ENCODE measurements at places on chromosomes 6 and 20. TPM values are rescaled to one million over a fixed set of nuclear protein-coding genes. Genes with fewer than 3 reads are reported as not detected.

Gene CLDN20
- not detected for total RNA-seq

Gene MDFI
- total RNA-seq, result 45.8 TPM

Gene MDN1
- 39.6 TPM for total RNA-seq

Gene CNPY3
- 53.1 TPM for total RNA-seq

Gene RBPJL
- not detected for total RNA-seq

Gene KCNK17
- not detected for total RNA-seq

Gene BFSP1
- 3.7 TPM for total RNA-seq

DNA sequence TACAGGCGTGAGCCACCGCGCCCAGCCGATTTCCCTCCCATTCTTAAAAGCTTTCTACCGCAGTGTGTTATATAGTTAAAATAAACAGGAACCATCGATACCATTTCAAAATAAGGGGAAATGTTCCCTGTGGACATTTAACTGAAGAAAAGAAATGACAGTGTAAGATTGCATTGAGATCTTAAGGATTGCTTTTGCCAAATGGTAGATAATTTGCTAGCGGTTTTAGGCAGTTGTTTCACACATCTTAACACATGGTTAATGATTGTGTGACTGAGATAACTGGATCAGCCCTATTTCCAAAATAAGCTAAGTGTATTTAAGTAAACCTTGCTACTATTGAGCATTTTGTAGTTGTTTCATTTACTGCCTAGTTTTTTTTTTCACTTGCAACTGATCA is 15.6 kb downstream of the STX16 start:
- H3K4me3 ChIP-seq, result no peak overlapping the region
- no peaks in the 10 kb centered on the region for H3K27me3 ChIP-seq
- H3K36me3 ChIP-seq, result peaks cover 12% of the 10 kb centered on the region
- no peak for DNase-seq

DNA sequence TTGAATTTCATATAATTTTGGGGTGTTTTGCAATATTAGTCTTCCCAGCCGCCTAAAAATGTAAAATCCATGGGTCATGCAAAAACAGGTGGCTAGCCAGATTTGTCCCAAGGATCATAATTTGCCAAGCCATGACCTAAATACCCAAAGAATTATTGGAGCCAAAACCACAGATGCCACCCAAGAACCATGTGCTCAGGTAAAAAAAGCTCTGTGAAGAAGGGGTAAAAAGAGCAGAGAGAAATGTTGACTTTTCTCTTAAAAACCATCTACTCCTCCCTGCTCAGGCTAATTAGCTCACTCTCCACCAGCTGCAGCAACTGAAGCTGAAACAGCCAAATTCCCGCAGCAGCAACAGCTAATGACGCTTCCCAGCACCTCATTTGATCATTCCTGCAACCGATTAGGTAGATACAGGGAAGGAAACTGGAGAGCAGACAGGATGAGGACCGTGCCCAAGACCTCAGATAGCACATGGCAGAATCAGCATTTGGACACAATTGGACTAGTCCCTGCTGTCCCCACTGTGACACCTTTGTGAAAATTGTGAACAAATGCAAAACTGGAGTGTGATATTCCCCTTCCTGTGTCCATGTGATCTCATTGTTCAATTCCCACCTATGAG is 107.9 kb upstream of the NXT1 start:
- no peak for DNase-seq
- no peaks in the 10 kb centered on the region for H3K27me3 ChIP-seq
- H3K27ac ChIP-seq, result no peak overlapping the region
- H3K4me3 ChIP-seq, result no peak overlapping the region
- H3K36me3 ChIP-seq, result no peaks in the 10 kb centered on the region

DNA sequence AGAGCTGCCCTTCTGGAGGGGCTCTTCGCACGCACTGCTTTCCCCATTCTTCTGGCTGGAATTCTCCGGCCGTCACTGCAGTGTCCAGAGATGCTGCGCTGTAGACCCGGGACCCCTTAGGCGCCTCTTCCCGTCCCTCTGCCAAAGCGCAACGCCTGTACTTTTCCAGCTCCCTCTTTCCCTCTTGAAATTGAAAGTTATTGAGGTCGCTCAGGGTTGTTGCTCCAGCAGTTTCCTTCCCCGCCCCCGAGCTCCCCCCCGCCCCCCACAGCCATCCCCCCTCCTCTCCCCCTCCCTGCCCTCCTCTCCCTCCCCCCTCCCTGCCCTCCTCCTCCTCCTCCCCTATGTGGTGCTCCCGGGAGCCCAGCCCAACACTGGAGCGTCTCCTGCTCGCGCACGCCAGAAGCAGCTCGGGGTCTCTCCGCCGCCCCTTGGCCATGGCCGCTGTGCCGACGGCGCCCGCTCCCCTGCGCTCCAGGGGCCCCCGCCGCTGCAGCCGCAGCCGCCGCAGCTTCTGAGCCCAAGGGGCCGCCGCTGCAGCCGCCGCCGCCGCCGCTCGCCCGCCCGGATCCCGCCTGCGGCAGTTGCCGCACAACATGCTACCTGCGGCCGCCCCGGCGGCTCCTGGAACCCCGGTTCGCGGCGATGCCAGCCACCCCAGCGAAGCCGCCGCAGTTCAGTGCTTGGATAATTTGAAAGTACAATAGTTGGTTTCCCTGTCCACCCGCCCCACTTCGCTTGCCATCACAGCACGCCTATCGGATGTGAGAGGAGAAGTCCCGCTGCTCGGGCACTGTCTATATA is at the start of gene RSPO3:
TSS of gene RSPO3 (plus strand) at position 374 of the 804 bp plus-strand sequence. CDS start 522 bp downstream, outside the sequence.
- peak; percentile 66 for DNase-seq
- H3K36me3 ChIP-seq, result no peaks in the 10 kb centered on the region
- no peaks in the 10 kb centered on the region for H3K27me3 ChIP-seq
- H3K4me3 ChIP-seq, result peak within 1 kb of the TSS; percentile 59
- no peak within 1 kb of the TSS for H3K27ac ChIP-seq
- H3K4me1 ChIP-seq, result peaks cover 19% of the 10 kb centered on the region

DNA sequence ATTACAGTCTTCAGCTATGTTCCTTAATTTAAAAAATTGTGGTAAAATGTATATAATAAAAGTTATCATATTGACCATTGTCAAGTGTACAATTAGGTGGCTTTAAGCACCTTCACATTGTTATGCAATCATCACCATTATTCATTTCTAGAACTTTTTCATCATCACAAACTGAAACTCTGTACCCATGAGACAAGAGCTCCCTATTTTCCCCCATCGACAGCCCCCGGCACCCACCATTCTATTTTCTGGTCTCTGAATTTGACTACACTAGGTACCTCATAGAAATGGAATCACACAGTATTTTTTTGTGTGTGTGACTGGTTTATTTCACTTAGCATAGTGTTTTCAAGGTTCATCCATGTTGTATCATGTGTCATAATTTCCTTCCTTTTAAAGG is 39.7 kb upstream of the FYN start:
- H3K27me3 ChIP-seq, result no peaks in the 10 kb centered on the region
- H3K36me3 ChIP-seq, result no peaks in the 10 kb centered on the region
- H3K4me1 ChIP-seq, result no peaks in the 10 kb centered on the region
- no peak for DNase-seq
- no peak overlapping the region for H3K4me3 ChIP-seq

DNA sequence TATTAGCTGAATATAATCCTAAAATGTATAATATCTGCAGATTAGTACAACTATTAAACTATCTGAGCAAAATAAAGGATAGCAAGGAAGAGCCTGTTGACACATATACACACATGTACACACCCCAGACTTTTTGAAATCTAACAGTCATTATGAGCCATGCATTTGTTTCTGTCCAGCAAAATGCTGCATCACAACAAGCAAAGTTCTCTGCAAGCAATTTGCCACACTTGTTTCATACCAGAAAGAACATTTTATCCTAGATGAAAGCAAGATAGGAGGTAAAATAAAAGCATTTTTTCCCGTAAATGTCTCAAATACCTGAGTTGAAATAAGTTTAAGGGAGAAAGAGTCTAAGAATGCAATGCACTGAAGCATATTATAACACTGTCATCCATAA is 145.2 kb downstream of the COL21A1 start:
- no peak overlapping the region for H3K27ac ChIP-seq
- no peak overlapping the region for H3K4me3 ChIP-seq
- no peak for DNase-seq
- no peaks in the 10 kb centered on the region for H3K27me3 ChIP-seq
- H3K4me1 ChIP-seq, result peaks cover 3% of the 10 kb centered on the region

DNA sequence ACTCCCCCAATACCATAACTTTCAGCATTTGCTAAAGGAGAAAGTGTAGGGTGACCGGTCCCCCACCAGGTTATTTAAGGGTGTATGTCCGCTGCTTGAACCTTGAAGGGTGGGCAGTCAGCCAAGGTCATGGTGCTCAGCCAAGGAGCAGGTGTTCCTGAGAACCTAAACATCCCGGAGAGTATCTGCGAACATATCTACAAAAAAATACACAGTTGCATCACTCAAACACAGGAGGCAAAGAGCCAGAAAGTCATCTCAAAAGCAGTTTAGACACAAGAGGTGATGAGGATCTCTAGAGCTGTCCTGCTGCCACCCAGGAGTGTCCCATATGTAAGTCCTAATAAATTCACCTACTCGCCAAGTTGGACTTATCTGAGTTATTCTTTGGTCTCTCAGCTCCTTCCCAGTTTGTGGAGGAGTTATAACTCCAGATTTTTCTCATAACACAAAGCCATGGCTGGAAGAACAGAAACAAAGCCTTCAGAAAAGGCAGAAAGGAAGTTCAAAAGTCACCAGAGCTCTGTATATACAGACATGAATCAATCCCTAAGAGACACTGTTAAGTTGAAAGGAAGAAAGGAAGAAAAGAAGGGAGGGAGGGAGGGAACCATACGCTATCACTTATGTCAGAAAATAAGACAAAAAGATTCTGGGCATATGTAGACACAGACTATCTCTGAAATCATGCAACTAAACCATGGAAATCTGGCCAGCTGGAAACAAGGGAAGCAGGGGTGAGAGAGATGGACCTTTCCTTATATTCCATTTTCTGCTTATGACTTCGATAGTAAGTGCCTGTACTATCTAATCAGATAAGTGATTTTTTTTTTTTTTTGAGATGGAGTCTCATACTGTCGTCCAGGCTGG is 11.3 kb downstream of the MBOAT1 start:
- no peaks in the 10 kb centered on the region for H3K4me1 ChIP-seq
- H3K36me3 ChIP-seq, result no peaks in the 10 kb centered on the region
- no peak overlapping the region for H3K4me3 ChIP-seq
- H3K27me3 ChIP-seq, result no peaks in the 10 kb centered on the region
- H3K27ac ChIP-seq, result no peak overlapping the region

DNA sequence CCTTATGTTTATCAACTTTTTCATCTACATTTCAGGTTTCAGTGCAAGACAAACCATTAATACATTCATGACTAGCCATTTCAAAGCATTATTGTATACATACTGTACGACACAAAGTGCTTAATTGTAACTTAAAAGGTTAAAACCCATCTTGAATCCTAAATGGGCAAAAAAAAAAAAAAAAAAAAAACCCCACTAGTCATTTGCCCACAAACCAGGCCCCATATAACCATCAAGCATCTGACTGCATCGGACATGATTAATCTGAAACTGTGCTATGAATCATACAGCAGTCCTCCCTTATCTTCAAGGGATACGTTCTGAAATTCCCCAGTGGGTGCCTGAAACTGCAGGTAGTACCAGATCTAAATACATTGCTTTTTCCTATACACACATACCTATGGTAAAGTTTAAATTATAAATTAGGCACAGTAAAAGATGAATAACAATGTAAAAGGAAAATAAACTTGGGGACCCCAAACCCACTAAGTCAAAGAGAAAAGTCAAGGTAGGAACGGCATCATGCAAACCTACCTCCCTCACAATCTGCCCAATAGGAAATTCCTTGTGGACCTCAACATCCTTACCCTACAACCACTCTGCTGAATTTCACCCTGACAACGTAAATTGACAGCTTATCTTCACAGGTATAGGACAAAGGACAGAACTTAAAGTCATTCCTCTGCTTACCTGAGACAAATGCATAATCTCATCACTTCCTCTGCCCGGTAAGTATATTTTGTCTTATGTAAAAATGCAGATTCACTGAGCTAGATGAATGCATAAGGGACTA is 14.3 kb downstream of the B4GALT5 start:
- H3K27me3 ChIP-seq, result no peaks in the 10 kb centered on the region
- peak overlapping the region; percentile 98 for H3K27ac ChIP-seq
- no peak overlapping the region for H3K4me3 ChIP-seq
- DNase-seq, result peak; percentile 57

DNA sequence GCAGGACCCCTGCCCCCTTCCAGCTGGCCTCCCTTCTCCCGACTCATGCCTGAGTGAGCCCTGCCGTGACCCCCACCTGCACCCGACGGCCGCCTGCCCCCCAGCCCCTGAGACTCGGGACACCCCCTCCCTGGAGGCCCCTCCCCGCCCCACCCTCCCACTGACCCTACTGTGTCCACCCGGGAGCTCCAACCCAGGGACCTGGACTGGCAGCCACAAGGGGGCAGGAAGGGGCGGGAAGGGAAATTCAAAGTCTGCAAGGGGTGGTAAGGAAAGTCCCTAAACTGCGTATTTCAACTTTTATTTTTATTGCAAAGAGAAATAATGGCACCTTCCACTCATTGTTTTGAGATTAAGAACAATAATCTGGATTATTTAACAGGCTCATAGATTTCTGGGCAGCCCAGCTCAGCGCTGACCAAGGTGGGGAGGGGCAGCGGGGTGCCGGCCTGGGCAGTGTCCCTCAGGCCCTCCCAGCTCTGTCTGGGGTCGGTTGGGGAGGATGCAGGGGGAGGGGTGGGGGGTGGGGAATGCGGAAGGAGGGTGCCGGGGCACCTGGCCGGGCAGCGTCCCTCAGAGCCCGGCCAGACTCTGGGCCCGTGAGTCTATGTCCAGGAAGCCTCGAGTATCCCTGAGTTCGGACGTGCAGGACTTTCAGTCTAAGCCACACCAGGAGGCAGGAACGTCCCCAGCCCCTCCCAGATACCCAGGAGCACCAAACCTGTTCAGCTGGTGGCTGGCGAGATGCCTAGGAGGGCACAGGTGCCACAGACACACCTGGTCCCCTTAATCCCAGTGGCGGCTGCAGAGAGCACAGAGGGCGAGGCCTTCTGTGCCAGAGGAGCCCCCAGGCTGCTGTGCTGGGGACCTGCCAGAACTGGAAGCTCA is 1.3 kb upstream of the PTK6 start:
- no peak overlapping the region for H3K4me3 ChIP-seq
- no peak for DNase-seq
- no peaks in the 10 kb centered on the region for H3K27me3 ChIP-seq
- no peak overlapping the region for H3K27ac ChIP-seq
- no peaks in the 10 kb centered on the region for H3K4me1 ChIP-seq

GRCh38 chr6:139145661-139146060 is 10.8 kb downstream of the HECA start:
- no peak for DNase-seq
- no peaks in the 10 kb centered on the region for H3K27me3 ChIP-seq
- no peak overlapping the region for H3K4me3 ChIP-seq
- no peaks in the 10 kb centered on the region for H3K36me3 ChIP-seq
- H3K27ac ChIP-seq, result no peak overlapping the region
- peaks cover 6% of the 10 kb centered on the region for H3K4me1 ChIP-seq

GRCh38 chr20:608970-609369 is 1.1 kb downstream of the TCF15 start:
- H3K4me1 ChIP-seq, result peaks cover 6% of the 10 kb centered on the region
- H3K36me3 ChIP-seq, result no peaks in the 10 kb centered on the region
- no peak overlapping the region for H3K4me3 ChIP-seq
- H3K27me3 ChIP-seq, result peaks cover 37% of the 10 kb centered on the region

- no peak overlapping the region for H3K27ac ChIP-seq
- H3K27me3 ChIP-seq, result no peaks in the 10 kb centered on the region
- no peaks in the 10 kb centered on the region for H3K36me3 ChIP-seq
- H3K4me1 ChIP-seq, result no peaks in the 10 kb centered on the region
Observed at GRCh38 chr6:130625825-130626527, 201.2 kb upstream of the SMLR1 start.

- DNase-seq, result no peak
- no peak overlapping the region for H3K27ac ChIP-seq
- H3K27me3 ChIP-seq, result peaks cover 26% of the 10 kb centered on the region
- H3K36me3 ChIP-seq, result no peaks in the 10 kb centered on the region
- no peaks in the 10 kb centered on the region for H3K4me1 ChIP-seq
Observed at GRCh38 chr20:36030149-36030548, 61.8 kb downstream of the CNBD2 start.
